ENCODE measurements at places on chromosomes 2 and 18. TPM values are rescaled to one million over a fixed set of nuclear protein-coding genes. Genes with fewer than 3 reads are reported as not detected.

The AQP12B gene
- total RNA-seq, result not detected

The ERLEC1 gene
- total RNA-seq, result 27.1 TPM

DNA sequence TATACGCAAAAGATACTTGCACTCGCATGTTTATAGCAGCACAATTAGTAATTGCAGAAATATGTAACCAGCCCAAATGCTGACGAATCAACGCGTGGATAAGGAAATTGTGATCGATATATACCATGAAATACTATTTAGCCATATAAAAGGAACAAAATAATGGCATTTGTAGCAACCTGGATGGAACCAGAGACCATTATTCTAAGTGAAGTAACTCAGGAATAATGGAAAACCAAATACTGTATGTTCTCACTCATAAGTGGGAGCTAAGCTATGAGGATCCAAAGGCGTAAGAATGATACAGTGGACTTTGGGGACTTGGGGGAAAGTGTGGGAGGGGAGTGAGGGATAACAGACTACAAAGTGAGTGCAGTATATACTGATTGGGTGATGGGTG, 1008.0 kb upstream of the CRIM1 start:
- no peaks in the 10 kb centered on the region for H3K27me3 ChIP-seq
- DNase-seq, result no peak
- H3K36me3 ChIP-seq, result no peaks in the 10 kb centered on the region
- no peak overlapping the region for H3K27ac ChIP-seq
- no peak overlapping the region for H3K4me3 ChIP-seq
- no peaks in the 10 kb centered on the region for H3K4me1 ChIP-seq

DNA sequence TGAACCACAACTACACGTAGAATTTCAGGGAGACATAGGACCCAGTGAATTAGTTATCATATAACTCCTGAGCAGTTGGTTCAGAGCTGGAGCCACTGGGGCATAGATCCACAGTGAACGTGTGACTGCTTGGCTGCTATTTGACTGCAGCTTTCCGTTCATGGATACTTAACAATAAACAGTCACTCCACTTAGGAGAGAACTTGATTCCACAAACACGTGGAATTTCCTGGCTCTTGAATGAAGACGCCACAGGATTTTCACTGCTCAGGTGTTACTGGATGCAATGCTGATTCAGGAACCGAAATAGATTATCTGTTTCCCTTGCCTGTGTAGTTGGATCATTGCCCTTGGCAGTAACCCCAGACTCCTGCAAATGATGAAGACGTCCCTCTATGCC, 679.1 kb upstream of the ZEB2 start:
- H3K36me3 ChIP-seq, result no peaks in the 10 kb centered on the region
- H3K4me1 ChIP-seq, result no peaks in the 10 kb centered on the region
- no peaks in the 10 kb centered on the region for H3K27me3 ChIP-seq
- H3K27ac ChIP-seq, result no peak overlapping the region

- no peaks in the 10 kb centered on the region for H3K27me3 ChIP-seq
- no peak for DNase-seq
- H3K36me3 ChIP-seq, result no peaks in the 10 kb centered on the region
- H3K27ac ChIP-seq, result no peak overlapping the region
- peaks cover 21% of the 10 kb centered on the region for H3K4me1 ChIP-seq
Observed at GRCh38 chr2:106076941-106077340, 117.2 kb downstream of the UXS1 start.

- H3K27me3 ChIP-seq, result no peaks in the 10 kb centered on the region
- no peak overlapping the region for H3K27ac ChIP-seq
- DNase-seq, result no peak
- H3K4me1 ChIP-seq, result no peaks in the 10 kb centered on the region
- H3K4me3 ChIP-seq, result no peak overlapping the region
- H3K36me3 ChIP-seq, result no peaks in the 10 kb centered on the region
Observed at GRCh38 chr18:71673498-71673897, 870.6 kb downstream of the CBLN2 start.
